MG63 (cell line): ENCODE measurements at places on chromosomes 3 and 15.

DNA sequence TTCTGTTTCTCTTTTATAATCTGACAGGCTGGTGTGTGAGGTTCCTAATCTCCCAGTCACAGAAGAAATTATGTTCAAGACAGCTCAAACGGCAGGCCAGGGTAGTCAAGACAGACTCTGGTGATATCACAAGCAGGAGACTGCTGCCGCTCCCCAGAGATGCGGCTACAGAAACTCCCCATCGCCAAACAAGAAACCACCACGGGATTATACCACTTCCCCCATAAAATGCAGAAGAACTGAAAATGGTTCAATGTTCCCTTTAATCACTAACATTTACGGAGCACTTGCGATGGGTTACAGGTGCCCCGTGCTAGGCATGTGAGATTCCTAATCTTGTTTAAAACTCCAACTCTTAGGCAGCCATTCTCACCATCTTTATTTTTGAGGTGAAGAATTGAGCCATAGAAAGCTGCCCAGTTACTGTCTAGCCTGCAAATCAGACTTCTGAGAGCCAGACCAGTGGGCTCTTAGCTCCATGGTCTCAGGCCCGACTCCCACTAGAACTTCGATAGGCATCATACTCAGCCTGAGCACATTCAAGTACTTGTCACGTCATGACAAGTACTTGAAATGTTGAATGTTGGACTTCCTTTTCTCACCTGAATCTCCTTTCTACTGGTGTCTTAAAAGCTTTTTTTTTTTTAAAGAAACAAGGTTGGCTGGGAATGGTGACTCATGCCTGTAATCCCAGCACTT is 58.4 kb downstream of the TBC1D2B start:
- no peak for DNase-seq

- DNase-seq = no peak
Measured at GRCh38 chr15:55247311-55247710, 42.3 kb downstream of the RAB27A start.

GRCh38 chr3:191985691-191986090 is 524.7 kb downstream of the PYDC2 start:
- no peak for DNase-seq

DNA sequence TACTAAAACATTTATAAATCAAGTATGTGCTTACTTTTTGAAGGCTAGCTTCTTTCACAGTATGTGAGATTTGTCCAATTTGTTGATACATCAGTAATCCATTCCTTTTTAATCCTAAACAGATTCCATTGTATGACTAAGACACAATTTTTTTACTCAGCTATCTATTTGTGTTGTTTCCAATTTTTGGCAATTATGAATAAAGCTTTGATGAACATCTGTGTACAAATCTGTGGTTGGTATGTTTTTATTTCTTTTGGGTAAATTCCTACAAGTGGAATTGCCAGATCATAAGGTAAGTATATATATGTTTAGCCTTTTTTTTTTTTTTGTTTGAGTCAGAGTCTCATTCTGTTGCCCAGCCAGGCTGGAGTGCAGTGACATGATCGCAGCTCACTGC is 56.2 kb upstream of the VEPH1 start:
- DNase-seq = no peak

- no peak for DNase-seq
Measured at GRCh38 chr3:18283680-18284079, 141.5 kb downstream of the SATB1 start.

DNA sequence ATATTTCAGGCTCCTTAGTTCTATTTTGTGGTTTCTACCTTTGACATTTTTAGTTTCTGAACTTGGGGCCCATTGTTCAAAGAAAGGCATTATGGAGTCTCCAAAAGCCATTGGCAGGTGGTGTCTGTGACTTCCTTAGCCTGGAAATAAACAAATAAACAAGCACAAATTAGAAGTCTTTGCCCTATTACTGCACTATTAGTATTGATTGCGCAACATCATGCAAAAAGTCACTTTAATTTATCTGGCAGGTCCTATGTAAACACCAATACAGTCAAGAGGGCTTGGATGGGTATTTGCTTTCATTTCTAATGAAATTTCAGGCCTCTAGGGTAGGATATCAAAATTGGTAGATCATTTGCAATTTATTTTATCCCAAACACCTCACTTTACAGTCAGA is 85.6 kb downstream of the LPP start:
- no peak for DNase-seq

DNA sequence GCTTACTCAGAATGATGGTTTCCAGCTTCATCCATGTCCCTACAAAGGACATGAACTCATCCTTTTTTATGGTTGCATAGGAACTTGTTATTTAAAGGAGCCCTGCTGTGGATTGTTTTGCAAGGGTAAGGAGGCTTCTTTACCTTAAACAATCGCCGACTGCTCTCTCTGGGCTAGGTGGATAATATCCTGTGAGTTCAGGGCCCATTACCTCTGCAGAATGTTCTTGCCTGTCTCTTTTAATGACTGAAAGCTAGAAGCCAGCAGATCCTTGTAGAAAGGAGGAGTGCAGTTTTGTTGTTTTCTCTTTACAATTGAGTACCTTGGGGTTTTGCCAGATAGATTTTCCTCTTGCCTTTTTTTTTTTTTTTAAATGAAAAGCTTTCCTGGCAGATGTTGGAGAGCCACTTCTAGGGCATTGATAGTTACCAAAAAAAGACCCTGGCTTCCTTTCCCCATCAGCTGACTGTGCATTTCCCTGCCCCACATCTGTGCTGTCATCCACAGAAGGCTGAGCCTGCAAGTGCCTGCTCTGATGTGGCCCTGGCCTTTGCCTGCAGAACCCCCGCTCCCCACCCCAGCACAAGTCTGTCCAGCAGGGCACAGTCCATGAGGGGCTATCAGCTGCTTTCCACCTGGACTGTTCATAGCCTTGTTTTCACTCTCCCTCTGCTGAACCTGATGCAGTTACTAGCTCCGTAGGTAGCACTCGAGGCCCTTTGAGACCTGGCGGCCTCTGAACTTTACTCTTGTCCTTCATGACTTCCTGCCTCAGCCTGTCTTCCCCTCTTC is 113.1 kb downstream of the CHCHD6 start:
- no peak for DNase-seq

DNA sequence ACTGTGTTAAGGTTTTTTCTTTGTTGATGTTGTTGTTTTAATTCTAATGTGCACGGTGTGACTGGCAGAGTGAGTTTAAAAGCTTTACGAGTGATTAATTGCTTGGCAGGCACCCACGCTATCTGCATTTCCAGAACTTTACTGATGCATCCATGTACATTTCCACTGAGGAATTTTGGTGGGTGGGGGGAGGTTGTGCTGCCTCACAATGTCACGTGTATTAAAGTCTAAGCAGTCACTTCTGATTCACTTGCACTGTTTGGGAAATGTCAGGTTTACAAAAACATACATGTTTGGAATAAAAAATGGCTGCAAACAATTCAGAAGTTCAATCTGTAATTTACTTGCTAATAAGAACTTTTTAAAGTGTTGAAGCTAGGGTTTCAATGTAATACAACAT is 38.5 kb upstream of the CTDSPL start:
- no peak for DNase-seq
